ENCODE measurements at places on chromosomes 4 and X. TPM values are rescaled to one million over a fixed set of nuclear protein-coding genes. Genes with fewer than 3 reads are reported as not detected.

Gene RTL9
- total RNA-seq = not detected

Gene MND1
- total RNA-seq = 1.1 TPM

Gene CWH43
- not detected for total RNA-seq

Gene IL21
- total RNA-seq = not detected

Gene ERCC6L
- 0.76 TPM for total RNA-seq

Gene ARX
- total RNA-seq = not detected

Gene CFAP99
- 0.20 TPM for total RNA-seq

Gene ZDHHC15
- total RNA-seq = 0.75 TPM

Gene MAML3
- total RNA-seq = 2.0 TPM

Gene CD40LG
- 37.1 TPM for total RNA-seq

Gene F8A3
- 5.4 TPM for total RNA-seq

Gene PAGE2
- total RNA-seq = not detected

Gene PROM1
- 1.4 TPM for total RNA-seq

Gene NFKB1
- 172 TPM for total RNA-seq

Gene IBSP
- not detected for total RNA-seq

Gene FAM53A
- 3.0 TPM for total RNA-seq

Gene HEPH
- 0.23 TPM for total RNA-seq

Gene OTC
- total RNA-seq = not detected

Gene PNPLA4
- 5.2 TPM for total RNA-seq

Gene TRIM60
- total RNA-seq = not detected

Gene CLGN
- total RNA-seq = not detected

Gene PABPC5
- total RNA-seq = not detected

Gene SSX4B
- total RNA-seq = not detected

Gene USP9X
- total RNA-seq = 62.7 TPM

Gene KCNE5
- not detected for total RNA-seq

Gene PAK3
- 2.5 TPM for total RNA-seq

Gene GABRA4
- not detected for total RNA-seq

Gene TLR1
- 16.8 TPM for total RNA-seq

Gene PGAM4
- total RNA-seq = not detected

Gene TMEM150C
- total RNA-seq = not detected

Gene GIMD1
- total RNA-seq = not detected

Gene MTNR1A
- total RNA-seq = not detected

Gene NPY2R
- total RNA-seq = not detected

Gene HTRA3
- 0.26 TPM for total RNA-seq

Gene P2RY4
- 0.44 TPM for total RNA-seq

Gene CXCL9
- not detected for total RNA-seq

Gene CENPI
- total RNA-seq = 0.42 TPM

Gene TSPAN6
- 1.8 TPM for total RNA-seq

Gene GAGE12J
- total RNA-seq = not detected

Gene REST
- 64.7 TPM for total RNA-seq

Gene LRP2BP
- total RNA-seq = 2.9 TPM

Gene PDE6B
- total RNA-seq = 21.7 TPM

Gene PPP1R2C
- 5.4 TPM for total RNA-seq

Gene EREG
- total RNA-seq = 0.79 TPM

Gene CUL4B
- 43.9 TPM for total RNA-seq

Gene USP51
- total RNA-seq = 2.1 TPM

Gene KLHL13
- total RNA-seq = 0.61 TPM

Gene ACOT9
- total RNA-seq = 22.1 TPM

Gene NSUN7
- total RNA-seq = 0.28 TPM

Gene CCDC158
- not detected for total RNA-seq

Gene NALF2
- 0.13 TPM for total RNA-seq

Gene F11
- not detected for total RNA-seq
